ENCODE measurements at places on chromosomes 7 and 10. TPM values are rescaled to one million over a fixed set of nuclear protein-coding genes. Genes with fewer than 3 reads are reported as not detected.

The BMPER gene
- 0.35 TPM for total RNA-seq

GRCh38 chr10:94194256-94194655, 168.5 kb downstream of the NOC3L start:
- no peak overlapping the region for H3K4me3 ChIP-seq
- no peaks in the 10 kb centered on the region for H3K4me1 ChIP-seq
- peaks cover 7% of the 10 kb centered on the region for H3K27me3 ChIP-seq

The CUBN gene
- 0.76 TPM for total RNA-seq

- peak overlapping the region; percentile 67 for H3K27ac ChIP-seq
- H3K36me3 ChIP-seq = no peaks in the 10 kb centered on the region
- H3K4me1 ChIP-seq = peaks cover 41% of the 10 kb centered on the region
Measured at GRCh38 chr7:5426226-5426475, 2.5 kb upstream of the TNRC18 start.

The ERV3-1 gene
- 14.4 TPM for total RNA-seq

DNA sequence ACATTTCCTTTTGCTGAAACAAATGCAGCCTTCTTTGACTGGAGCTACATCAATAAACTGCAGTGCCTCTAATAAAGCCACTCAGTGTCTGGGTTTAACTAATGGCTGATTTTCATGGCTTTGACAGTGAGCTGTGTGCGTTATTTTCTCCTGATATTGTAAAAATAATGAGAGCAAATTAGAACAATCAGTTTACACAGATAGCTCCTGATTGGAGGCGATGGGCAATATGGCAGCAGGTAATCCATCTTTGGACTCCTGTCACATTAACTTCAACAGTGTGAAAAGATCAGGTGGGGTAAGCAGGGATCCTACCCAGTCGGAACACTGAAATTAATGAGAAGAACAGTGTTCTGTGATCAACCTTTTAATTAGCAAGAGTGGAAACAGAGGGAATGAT, 100.7 kb downstream of the POLL start:
- no peaks in the 10 kb centered on the region for H3K27me3 ChIP-seq
- no peaks in the 10 kb centered on the region for H3K36me3 ChIP-seq
- no peak overlapping the region for H3K27ac ChIP-seq
- peaks cover 7% of the 10 kb centered on the region for H3K4me1 ChIP-seq
- no peak overlapping the region for H3K4me3 ChIP-seq

The C10orf95 gene
- 0.21 TPM for total RNA-seq

DNA sequence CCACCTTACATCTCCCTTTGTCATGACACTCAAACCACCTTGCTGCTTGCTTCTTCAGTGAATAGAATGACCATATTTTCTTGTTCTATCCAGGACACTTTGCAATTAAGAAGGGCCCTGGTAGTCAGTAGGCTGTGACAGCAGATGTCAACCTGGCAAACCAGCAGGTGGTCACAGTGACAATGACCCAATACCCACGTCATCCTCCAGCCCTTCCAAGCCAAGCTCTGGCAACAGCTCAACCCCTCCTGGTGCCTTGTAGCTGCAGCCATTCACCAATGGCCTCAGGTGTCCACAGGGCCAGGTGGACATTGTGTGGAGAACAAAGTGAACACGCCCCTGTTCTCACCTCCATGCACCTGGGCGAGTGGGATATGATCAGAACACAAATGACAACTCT, 87.6 kb upstream of the MACROH2A2 start:
- no peaks in the 10 kb centered on the region for H3K4me1 ChIP-seq
- no peak for DNase-seq
- no peak overlapping the region for H3K27ac ChIP-seq

All from activated T-cell treated with anti-CD3 and anti-CD28 coated beads, Interleukin-2, amount 50 U/mL, for 72 hours (primary cell).